ENCODE measurements at places on chromosomes 4 and X.

DNA sequence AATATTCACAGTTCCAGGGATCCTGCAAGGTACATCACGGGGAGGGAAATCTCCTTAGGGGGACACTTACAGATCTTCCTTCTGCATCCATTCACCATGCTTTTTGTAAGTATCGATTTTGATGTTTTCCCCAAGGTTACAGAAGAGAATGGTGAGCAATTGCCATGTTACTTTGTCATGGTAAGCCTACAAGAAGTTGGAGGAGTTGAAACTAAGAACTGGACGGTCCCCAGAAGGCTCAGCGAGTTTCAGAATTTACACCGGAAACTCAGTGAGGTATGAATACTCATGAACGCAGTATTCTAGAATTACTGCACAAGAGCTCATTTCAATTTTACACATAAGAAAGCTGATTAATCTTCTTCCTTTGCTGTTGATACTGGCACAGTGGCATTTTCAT is 53.9 kb downstream of the LRP2BP start:
- DNase-seq = no peak

DNA sequence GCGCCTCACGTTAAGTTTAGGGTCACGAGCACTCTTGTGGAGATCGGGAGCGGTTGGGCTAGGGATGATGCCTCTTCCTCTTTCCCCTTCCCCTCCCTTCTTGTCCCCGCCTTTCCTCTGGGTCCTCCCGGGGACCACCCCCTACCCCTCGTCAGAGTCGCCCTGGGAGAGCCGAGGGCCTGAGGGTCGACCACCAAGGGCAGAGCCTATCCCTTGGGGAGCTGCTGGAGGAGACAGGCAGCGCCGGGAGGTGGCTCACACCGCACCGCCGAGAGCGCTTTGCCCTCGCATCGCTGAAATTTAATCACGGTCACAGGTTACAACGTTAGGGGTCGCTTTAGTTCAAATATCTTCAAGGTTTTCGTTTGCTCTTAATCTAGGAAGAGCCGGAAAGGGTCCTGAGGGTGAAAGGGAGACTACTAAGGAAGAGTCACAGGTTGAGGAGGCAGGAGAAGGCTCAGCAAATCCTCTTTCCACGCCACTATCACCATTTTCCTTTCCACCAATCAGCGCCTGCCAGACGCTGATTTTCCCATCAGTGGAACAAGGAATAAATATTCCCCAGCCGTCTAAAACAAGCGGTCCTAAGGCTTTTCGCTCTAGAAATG is 528 bp upstream of the SNCA start:
- DNase-seq = peak; percentile 51

DNA sequence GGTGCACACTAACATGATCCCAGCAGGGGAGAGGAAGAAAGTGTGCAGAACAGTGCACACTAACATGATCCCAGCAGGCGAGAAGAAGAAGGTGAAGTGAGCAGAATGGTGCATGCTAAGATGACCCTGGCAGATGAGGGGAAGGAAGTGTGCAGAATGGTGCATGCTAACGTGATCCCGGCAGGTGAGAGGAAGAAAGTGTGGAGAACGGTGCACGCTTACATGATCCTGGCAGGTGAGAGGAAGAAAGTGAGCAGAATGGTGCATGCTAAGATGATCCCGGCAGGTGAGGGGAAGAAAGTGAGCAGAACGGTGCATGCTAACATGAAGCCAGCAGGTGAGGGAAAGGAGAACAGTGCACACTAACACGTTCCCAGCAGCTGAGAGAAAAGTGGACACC is 83.7 kb downstream of the ACOX3 start:
- no peak for DNase-seq

- no peak for DNase-seq
These were observed 2371.8 kb downstream of the PCDH7 start for GRCh38 chr4:33091961-33092360.

DNA sequence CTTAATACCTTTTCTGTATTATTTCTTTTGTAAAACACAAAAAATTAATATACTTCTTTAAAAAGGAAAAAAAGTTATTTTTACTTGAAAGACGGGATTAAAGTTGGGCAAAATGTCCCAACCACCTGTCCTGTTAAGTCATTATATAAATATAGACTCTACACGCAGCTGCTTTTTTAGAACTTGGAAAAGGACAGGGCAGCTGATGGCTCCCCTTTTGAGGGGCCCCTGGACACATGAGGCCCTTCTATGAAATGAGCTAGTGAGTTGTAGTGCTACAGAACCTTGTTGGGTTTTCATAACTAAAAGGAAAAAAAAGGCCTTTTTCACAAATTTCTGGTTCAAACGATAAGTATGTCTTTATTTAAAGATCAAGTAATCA is 600 bp upstream of the BEX2 start:
- DNase-seq = no peak

DNA sequence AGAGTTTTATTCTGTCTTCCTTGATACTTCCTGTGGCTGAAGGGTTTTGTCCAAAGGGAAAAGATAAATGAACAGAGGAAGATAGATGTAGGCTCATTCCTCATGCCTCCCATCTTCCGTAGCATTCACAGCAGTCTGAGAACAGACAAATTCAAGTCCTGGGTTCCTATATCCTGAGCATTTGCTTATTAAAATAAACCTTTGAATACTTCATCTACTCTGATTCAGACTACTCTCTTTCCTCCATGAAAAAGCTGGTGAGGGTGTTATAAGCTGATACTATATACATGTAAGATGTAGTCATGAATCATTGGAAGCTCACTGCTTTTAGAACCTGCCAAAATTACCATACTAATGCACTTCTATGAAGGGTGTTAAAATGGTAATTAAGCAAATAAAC is 61.2 kb downstream of the GAB1 start:
- DNase-seq = no peak

DNA sequence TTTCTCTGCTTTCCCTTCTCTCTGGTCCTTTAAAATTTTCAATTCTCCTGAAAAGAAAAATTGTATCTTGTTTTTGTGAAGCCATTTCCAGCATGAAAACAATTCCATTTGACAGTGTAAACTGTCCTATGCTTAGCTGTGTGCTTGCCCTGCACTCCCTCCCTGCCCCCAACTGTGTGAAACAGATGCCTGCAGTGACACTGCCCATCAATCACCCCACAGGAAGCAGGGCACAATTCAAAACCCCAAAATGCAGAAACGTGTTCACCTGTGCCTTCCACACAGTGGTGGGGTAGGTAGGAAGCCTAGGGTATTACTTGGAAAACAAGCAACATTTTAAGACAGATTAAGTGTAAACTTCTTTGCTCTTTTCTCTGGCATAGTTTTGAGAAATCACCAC is 6.2 kb upstream of the FHDC1 start:
- DNase-seq = no peak

GRCh38 chr4:137800861-137801260 is 268.6 kb upstream of the PCDH18 start:
- DNase-seq = no peak

GRCh38 chr4:123517971-123518370 is 121.4 kb downstream of the SPRY1 start:
- no peak for DNase-seq

- DNase-seq = no peak
These were observed 40.4 kb downstream of the FOXR2 start for GRCh38 chrX:55663584-55663983.

DNA sequence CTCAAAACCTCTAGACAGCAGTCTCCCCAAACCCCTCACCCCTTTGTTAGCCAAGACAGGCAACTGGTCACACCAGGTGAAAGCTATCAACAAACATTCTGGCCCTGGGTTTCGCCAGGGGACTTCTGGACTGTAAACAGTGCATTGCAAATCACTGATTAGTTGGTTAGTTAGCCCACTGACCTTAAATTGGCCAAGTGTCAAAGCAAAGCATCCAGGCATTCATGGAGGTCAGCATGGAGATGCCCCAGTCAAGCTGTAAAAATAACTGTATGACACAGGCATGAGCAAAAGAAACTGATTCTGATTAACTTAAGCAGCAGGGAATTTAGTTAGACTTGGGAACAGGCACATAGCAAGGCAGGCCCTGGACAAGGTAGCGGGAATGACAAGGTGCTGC is 156.0 kb upstream of the TTC29 start:
- DNase-seq = no peak

GRCh38 chr4:106039796-106040195 is 144.5 kb downstream of the NPNT start:
- DNase-seq = no peak

- DNase-seq = peak; percentile 0
These were observed 502.4 kb downstream of the NLGN4X start for GRCh38 chrX:5726224-5726623.

DNA sequence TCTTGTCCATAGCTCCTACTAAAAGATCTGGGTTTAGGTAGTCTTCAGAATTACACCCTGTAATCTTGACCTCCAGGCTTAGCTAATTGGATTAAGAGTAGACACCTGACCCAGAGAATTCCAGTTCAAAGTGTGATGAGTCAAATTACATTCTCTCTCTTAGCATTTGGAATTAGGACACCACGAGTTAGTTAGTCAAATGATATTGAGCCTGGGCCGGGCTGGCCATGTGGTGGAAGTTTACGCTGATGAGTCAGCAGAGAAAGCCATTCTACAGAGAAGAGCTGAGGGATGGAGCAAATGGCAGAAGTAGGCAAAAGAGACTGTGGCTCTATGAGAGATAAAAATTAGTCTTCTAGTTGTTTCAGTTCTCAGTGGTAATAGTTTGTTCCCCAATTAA is 31.1 kb downstream of the CEP44 start:
- no peak for DNase-seq

Measured in caudate nucleus (tissue), 63 donors.